ENCODE measurements at places on chromosomes 3 and 15. TPM values are rescaled to one million over a fixed set of nuclear protein-coding genes. Genes with fewer than 3 reads are reported as not detected.

GRCh38 chr15:98232761-98233160, 272.3 kb downstream of the ARRDC4 start:
- DNase-seq = no peak

GRCh38 chr15:91853948-91854638, 585 bp downstream of the SLCO3A1 start:
- peak; percentile 77 for DNase-seq

The ALDH1A3 gene
- 3.7 TPM for total RNA-seq

- no peak for DNase-seq
Measured at GRCh38 chr15:69679623-69680228, 227.1 kb downstream of the RPLP1 start.

DNA sequence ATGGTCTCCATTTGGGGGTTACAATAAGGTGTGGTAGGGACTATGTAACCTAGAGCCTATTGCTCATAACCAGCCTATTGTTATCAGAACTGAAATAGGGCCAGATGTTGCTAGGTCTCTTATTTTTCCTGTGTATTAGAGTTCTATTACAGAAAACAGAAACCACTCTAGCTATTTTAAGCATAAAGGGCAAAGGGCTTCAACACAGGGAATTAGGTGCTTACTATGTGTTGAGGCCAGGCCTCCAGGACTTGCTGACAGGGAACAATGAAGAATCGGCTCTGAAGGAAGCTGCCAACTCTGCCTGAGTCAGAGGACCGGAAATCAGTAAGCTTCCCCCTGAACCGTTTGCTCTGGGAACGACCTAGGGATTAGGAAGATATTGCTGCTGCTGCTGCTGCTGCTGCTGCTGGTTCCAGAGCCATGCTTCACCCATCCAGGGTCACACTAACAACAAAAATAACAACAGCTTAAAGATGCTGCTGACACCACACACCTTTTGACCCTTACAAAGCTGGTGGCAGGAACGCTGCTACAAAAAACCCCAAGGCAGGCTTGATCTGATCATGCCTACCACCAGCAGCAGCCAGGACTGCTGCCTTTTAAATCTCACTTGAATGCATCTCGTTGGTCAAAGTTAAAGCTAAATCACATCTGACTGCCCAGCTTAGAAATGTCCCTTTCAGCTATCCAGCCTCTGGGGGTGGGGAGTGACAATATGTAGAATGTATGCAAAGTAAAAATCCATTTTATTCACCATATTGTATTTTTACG, 276.9 kb upstream of the IL12A start:
- no peak for DNase-seq

The ST8SIA2 gene
- 3.1 TPM for total RNA-seq

DNA sequence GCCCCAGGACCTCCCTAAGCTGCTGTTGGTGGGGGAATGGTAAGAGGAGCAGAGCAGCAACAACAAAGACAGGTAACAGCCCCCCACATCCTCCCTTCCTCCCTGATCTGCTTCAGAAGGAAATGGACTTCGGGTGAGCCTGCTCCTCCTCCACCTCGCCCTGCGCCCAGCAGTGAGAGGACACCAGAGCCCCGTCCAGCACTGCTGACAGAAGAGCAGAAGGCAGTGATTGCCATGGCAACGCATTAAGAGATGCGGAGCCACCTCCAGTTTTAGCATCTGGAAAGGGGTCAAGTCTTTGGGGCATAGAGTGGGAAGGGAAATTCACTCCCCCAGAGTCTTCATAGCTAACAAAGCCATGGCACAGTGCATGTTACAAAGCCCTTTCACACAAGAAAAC, 77.6 kb upstream of the HRH1 start:
- DNase-seq = no peak

- DNase-seq = no peak
Measured at GRCh38 chr15:80636675-80637074, 58.4 kb upstream of the ABHD17C start.

DNA sequence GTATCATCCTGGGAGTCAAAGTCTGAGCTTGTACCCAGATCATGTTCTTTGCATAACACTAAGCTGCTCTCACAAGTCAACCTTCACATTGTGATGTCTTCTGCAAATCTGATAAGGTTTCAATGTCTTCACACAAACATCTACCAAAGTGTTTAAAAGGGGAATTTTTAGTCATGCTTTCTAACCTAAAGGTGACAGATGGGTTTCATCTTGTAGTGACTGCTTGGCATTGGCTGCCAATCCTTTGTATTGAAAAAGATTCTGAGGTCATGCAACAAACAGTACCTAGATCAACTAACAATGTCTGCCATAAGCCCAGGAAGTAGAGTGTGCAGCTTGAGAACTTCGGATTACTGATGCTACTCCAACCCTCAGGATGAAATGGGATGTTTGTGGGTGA, 43.6 kb upstream of the DIPK2A start:
- DNase-seq = no peak

The UBAP1L gene
- total RNA-seq = 1.5 TPM

- no peak for DNase-seq
Measured at GRCh38 chr15:25886498-25887140, 23.5 kb upstream of the ATP10A start.

DNA sequence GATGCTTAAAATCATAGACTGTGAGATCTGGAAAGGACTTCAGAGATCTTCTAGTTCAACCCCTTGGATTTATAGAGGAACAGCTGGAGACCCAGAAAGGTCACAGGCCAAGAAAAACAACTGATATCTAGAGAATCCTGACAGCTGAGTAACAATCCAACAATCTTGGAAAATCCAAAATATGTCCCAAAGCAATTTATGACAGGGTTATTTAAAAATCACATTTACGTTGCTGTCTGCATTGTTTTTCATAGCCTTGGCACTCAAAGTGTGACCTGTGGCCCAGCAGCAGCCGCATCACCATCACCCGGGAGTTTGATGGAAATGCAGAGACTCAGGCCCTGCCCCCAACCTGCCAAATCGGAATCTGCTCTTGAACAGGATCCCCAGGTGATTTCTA, 78.8 kb downstream of the FBN1 start:
- DNase-seq = no peak

The NMB gene
- total RNA-seq = 3.9 TPM

DNA sequence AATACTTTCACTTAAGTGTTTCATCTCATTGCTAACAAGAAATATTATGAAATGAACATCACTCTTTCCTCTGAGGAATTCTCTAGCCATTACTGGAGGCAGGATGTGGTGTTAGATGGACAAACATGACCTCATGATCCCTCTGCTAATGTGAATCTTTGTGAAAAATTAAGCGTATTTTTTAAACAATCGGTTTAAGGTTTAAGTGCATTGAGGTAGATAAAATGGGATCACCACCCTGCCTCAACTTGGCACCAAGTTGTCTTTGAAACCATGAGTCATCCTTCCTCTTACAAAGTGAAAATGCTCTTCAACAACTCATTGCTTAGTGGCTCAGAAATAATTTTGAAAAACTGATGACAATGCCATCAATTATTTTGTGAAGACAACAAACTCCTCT, 76.0 kb upstream of the DCBLD2 start:
- no peak for DNase-seq

- no peak for DNase-seq
Measured at GRCh38 chr15:70494852-70495571, 268.3 kb downstream of the UACA start.

DNA sequence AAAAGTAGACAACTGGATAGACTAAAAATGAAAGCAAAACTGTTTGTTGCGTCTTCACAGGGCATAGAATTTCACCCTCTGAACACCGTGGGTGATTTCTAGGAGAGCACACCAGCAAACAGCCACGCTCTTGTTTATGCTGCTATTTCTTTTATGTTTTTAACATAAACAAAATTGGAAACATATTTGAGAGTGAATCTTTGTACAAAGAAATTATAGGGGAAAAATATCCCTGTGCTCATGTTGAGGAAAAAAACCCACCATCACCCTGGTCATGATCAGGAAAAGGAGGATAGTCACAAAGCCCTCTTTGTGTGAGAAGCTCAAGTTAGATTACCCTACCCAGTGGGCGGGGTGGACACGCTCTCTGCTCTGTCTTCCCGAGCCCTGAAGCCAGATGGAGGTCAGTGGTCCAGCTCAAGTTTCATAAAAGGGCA, 313.3 kb downstream of the SATB1 start:
- DNase-seq = no peak

The NANOGP8 gene
- not detected for total RNA-seq

DNA sequence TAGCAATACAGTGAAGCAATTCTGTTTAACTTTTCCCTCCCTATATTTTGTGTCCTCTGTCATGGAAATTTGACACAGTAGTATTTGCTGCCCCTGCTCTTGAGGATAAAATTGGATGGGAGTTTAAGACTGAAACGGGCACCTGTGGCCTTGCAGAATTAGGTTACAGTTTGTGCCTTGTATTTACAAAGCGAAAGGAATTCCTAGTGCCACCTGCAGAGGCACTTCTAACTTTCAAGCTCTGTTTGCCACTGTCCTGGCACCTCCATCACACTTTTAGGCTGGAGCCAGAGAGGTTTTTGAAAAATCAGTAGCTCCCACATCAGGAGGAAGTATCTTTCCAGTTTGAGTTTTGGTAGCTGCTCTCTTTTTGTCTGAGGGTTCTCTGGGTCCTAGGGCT, 39.5 kb downstream of the CD86 start:
- DNase-seq = no peak

The HTD2 gene
- total RNA-seq = 14.7 TPM

GRCh38 chr3:107061466-107061865, 315.8 kb upstream of the CCDC54 start:
- no peak for DNase-seq

The CCDC174 gene
- 9.7 TPM for total RNA-seq

The BMF gene
- total RNA-seq = 3.2 TPM

GRCh38 chr15:56786966-56787365, 53.7 kb upstream of the ZNF280D start:
- DNase-seq = no peak

DNA sequence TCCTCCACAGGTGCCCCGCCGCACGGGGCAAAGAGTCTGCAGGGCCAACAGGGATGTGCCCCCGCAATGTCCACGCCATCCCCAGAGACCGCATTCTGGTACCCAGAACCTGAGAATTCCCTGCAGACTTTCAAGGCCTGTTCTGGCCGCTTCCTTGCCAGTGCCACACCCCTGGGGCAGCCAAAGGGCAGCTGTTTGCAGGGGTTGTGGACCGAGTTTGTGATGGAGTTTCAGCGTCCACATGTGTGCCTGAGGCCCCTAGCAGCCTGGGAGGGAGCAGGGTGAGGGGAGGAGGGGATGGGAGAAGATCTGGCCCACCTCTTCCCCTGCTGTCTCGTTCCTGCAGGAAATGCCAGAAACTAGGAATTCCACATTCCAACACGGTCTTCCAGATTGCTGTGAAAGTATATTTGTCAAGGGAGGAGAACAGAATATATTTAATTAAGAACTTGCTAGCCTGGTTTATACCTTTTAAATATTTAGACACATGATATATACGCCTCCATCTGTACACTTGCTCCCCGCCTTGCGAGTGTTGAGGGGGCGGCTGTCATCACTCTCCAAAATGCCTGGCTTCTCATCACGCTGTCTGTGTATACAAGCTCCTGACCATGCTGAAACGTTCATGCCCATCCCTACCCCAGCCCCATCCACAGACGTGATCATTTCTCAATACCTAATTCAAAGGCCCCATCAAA, 31.1 kb upstream of the RASA2 start:
- no peak for DNase-seq

The RFC4 gene
- total RNA-seq = 11.1 TPM

The GOLGA8R gene
- total RNA-seq = 3.6 TPM

DNA sequence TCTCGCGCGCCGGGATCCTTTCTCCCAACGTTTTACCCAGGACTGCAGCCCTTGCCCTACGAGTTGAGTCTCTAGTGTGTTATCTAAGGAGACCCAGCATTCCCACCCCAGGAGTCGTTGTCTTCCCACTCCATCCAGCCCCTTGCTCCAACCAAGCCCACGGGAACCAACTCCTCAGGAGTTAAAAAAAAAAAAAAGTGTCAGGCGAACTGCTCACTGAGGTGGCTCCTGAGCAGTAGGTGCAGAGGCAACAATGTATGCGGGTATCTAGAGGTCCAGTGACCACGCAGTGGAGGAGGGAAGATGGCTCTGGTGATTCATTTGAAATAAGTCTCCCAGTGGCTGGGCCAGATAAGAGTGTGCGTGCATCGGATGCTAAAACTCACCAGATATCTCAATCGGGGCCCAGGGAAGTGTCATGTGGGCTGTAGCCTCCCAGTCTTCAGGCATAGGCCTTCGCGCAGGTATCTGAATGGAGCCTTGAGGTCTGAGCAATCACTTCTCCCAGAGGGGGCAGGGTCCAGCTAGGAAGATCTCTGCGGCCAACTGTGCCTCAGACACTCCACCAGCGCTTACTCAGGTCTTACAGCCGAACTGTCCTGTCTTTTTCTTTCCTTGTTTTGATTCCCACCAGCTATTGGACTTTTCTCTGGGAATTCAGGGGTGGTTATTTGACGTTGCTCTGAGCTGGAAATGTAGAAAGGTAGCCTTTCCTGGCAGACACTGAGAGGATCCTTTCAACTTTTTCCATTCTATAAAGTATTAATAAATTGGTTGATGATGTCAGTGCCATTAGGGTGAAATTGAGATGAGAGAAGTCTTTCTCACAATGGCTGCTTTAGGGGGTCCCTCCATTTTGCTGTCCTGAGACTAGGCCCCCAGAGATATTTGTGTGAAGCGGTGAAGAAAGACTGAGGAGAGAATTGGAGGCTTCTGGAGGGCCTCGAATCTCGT, 21.0 kb downstream of the ZIC4 start:
- no peak for DNase-seq

GRCh38 chr3:76138921-76139320, 353.6 kb upstream of the ZNF717 start:
- no peak for DNase-seq

The MST1 gene
- total RNA-seq = 4.6 TPM

GRCh38 chr3:13217253-13217652, 144.0 kb upstream of the IQSEC1 start:
- no peak for DNase-seq

DNA sequence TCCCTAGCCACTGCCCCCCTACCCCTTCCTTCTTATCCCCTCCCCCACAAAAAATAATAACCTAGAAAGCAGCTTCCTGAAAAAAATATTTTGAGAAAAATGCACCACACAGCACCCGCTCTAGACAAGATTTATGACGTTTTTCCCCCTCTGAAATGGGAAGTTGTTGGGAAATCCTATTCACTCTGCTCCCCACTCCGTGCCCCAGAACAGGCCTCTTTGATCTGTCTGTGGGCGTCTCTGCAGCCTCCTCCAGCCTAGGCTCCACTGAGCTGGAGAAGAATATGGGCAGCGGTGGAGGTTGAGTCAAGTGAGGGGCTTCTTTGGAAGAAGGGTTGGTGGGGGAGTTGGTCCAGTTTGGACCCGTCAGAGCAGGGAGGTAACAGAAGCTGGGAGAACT, 28.5 kb upstream of the POLG start:
- DNase-seq = no peak

Data from Right ventricle myocardium inferior (tissue), 1 donor.